Activated naive CD4-positive, alpha-beta T cell treated with anti-CD3 and anti-CD28 coated beads for 36 hours (primary cell): ENCODE measurements at places on chromosomes 2 and 18. TPM values are rescaled to one million over a fixed set of nuclear protein-coding genes. Genes with fewer than 3 reads are reported as not detected.

Gene PLEK
- 0.77 TPM for total RNA-seq

GRCh38 chr18:50099725-50100407 is 95.1 kb downstream of the MYO5B start:
- DNase-seq, result no peak
- peaks cover 31% of the 10 kb centered on the region for H3K27me3 ChIP-seq
- no peak overlapping the region for H3K4me3 ChIP-seq
- no peak overlapping the region for H3K27ac ChIP-seq
- no peaks in the 10 kb centered on the region for H3K4me1 ChIP-seq

DNA sequence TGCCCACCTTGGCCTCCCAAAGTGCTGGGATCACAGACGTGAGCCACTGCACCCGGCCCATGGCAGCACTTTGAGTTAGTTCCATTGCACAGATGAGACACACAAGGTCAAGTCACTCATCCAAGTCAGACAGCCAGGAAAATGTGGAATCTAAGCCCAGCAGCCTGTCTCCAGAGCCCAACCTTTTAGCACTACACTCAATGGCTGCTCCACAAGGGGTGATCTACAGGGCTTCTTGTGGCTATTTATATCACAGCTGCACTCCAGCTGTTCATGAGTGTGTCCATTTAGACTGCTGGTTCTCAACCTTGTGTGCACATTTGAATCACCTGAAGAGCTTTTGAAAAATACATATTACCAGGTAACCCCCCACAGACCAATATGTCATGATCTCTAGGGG is 72.9 kb upstream of the RPL31 start:
- no peaks in the 10 kb centered on the region for H3K27me3 ChIP-seq
- no peak overlapping the region for H3K4me3 ChIP-seq
- H3K27ac ChIP-seq, result no peak overlapping the region
- DNase-seq, result no peak

GRCh38 chr2:51535763-51536162 is 503.8 kb upstream of the NRXN1 start:
- no peaks in the 10 kb centered on the region for H3K27me3 ChIP-seq
- no peaks in the 10 kb centered on the region for H3K4me1 ChIP-seq
- H3K27ac ChIP-seq, result no peak overlapping the region

GRCh38 chr18:55743736-55744135 is 155.7 kb upstream of the TCF4 start:
- H3K4me1 ChIP-seq, result no peaks in the 10 kb centered on the region
- no peaks in the 10 kb centered on the region for H3K27me3 ChIP-seq
- no peak overlapping the region for H3K4me3 ChIP-seq
- DNase-seq, result no peak

Gene GREB1
- 0.42 TPM for total RNA-seq

GRCh38 chr2:136029149-136029548 is 43.7 kb upstream of the DARS1 start:
- no peak overlapping the region for H3K4me3 ChIP-seq
- no peaks in the 10 kb centered on the region for H3K27me3 ChIP-seq
- H3K36me3 ChIP-seq, result no peaks in the 10 kb centered on the region
- no peak overlapping the region for H3K27ac ChIP-seq

GRCh38 chr18:57243624-57244179 is 96.8 kb downstream of the BOD1L2 start:
- no peak overlapping the region for H3K27ac ChIP-seq
- peaks cover 3% of the 10 kb centered on the region for H3K27me3 ChIP-seq
- H3K4me3 ChIP-seq, result no peak overlapping the region
- no peaks in the 10 kb centered on the region for H3K36me3 ChIP-seq
- no peak for DNase-seq

Gene PPP4R1
- total RNA-seq, result 23.0 TPM

DNA sequence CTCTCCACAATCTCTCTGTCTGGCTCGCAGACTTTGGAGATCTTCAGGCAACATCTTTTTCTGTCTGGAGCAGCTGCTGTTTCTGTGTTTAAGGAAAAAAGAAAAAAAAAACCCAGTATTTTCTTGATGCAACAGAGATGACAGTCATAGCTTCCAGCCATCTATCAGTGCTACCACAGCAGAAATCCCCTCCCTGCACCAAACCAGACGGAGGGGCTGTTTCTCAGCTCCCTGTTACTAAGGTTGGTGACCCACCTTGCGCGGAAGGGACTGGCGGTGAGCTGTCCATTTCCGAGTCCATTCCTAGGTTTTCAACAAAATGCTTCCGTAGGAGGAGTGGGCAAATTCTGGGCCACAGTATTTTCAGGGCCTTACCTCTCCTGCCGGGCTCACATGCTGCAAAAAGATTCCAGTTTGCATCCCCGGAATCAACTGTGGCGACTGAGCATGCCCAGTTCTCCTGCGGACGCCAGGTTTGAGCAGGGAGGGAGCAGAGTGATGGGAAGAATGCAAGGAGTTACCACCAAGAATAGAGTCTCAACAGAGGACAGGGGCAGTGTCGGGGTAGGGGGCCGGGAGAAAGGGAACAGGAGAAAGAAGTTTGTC is 1.2 kb downstream of the SLC4A10 start:
- no peak overlapping the region for H3K27ac ChIP-seq
- peaks cover 18% of the 10 kb centered on the region for H3K4me1 ChIP-seq
- peak; percentile 14 for DNase-seq

GRCh38 chr18:79917169-79917852 is 34.1 kb downstream of the SLC66A2 start:
- peaks cover 20% of the 10 kb centered on the region for H3K4me1 ChIP-seq
- H3K36me3 ChIP-seq, result peaks cover 20% of the 10 kb centered on the region
- DNase-seq, result no peak
- H3K4me3 ChIP-seq, result no peak overlapping the region
- no peak overlapping the region for H3K27ac ChIP-seq
- no peaks in the 10 kb centered on the region for H3K27me3 ChIP-seq

GRCh38 chr18:27500531-27500930 is 315.4 kb upstream of the CHST9 start:
- H3K4me1 ChIP-seq, result no peaks in the 10 kb centered on the region
- DNase-seq, result no peak
- H3K27ac ChIP-seq, result no peak overlapping the region
- H3K4me3 ChIP-seq, result no peak overlapping the region

Gene ATP9B
- total RNA-seq, result 18.6 TPM

Gene ERFE
- 0.40 TPM for total RNA-seq

- H3K27ac ChIP-seq, result no peak overlapping the region
- H3K36me3 ChIP-seq, result no peaks in the 10 kb centered on the region
- no peaks in the 10 kb centered on the region for H3K27me3 ChIP-seq
- DNase-seq, result no peak
These were observed 71.0 kb downstream of the TMEM182 start for GRCh38 chr2:102832789-102833188.

Gene CCDC102B
- 1.3 TPM for total RNA-seq

- H3K4me1 ChIP-seq, result no peaks in the 10 kb centered on the region
- no peaks in the 10 kb centered on the region for H3K27me3 ChIP-seq
- DNase-seq, result no peak
These were observed 13.2 kb upstream of the DNAJC27 start for GRCh38 chr2:24984912-24985311.

DNA sequence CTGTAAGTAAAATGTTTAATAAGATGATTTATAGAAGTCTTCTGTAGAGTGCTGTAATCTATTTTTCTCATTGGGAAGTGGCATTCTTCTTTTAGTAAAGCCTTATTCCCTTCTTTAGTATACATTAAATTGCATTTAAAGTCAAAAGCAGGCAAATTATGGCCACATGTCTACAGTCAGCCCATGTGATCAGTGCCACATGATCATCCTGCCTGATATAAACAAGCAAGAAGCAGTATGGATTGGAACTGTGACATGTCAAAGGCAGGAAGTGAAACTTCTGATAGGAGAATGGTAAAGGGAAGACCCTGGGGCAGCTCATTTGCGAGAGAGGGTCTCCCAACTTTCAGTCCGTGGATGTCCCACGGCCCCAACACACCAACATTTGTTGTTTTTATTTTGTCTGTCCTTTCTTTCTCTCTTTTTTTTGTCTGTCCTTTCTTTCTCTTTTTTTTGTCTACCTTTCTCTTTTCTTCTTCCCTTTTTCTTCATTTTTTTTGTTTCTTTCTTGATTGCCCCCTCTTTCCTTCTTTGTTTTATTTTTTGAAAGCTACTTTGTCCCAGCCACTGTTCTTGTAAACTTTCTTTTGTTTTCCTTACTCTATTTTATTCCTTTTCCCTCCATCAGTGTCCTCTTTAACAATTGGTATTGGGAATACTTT is 154.9 kb downstream of the DTNA start:
- H3K36me3 ChIP-seq, result peaks cover 4% of the 10 kb centered on the region
- H3K27ac ChIP-seq, result peak overlapping the region; percentile 92
- DNase-seq, result peak; percentile 29
- peaks cover 60% of the 10 kb centered on the region for H3K4me1 ChIP-seq
- H3K27me3 ChIP-seq, result no peaks in the 10 kb centered on the region
- H3K4me3 ChIP-seq, result no peak overlapping the region

Gene IL36A
- not detected for total RNA-seq

GRCh38 chr2:106142683-106143082 is 51.4 kb downstream of the UXS1 start:
- H3K36me3 ChIP-seq, result peaks cover 33% of the 10 kb centered on the region
- DNase-seq, result peak; percentile 54
- no peaks in the 10 kb centered on the region for H3K27me3 ChIP-seq
- H3K27ac ChIP-seq, result peak overlapping the region; percentile 68
- H3K4me1 ChIP-seq, result peaks cover 81% of the 10 kb centered on the region

GRCh38 chr18:8706791-8707555 is 1.6 kb downstream of the MTCL1 start:
- H3K27ac ChIP-seq, result no peak overlapping the region
- H3K4me3 ChIP-seq, result peak overlapping the region; percentile 76
- peaks cover 12% of the 10 kb centered on the region for H3K4me1 ChIP-seq
- no peak for DNase-seq
- peaks cover 41% of the 10 kb centered on the region for H3K27me3 ChIP-seq
- H3K36me3 ChIP-seq, result no peaks in the 10 kb centered on the region

GRCh38 chr2:1713142-1713838 is 31.0 kb downstream of the PXDN start:
- no peaks in the 10 kb centered on the region for H3K36me3 ChIP-seq
- H3K27me3 ChIP-seq, result peaks cover 13% of the 10 kb centered on the region
- DNase-seq, result no peak
- H3K27ac ChIP-seq, result no peak overlapping the region

- peaks cover 14% of the 10 kb centered on the region for H3K4me1 ChIP-seq
- no peaks in the 10 kb centered on the region for H3K36me3 ChIP-seq
- no peak for DNase-seq
- H3K27me3 ChIP-seq, result peaks cover 3% of the 10 kb centered on the region
These were observed 6.2 kb downstream of the RAMP1 start for GRCh38 chr2:237865623-237866041.

GRCh38 chr2:16722677-16723076 is 57.0 kb upstream of the CYRIA start:
- H3K4me3 ChIP-seq, result no peak overlapping the region
- peaks cover 16% of the 10 kb centered on the region for H3K4me1 ChIP-seq
- H3K27me3 ChIP-seq, result peaks cover 17% of the 10 kb centered on the region
- no peak overlapping the region for H3K27ac ChIP-seq
- DNase-seq, result no peak

GRCh38 chr18:4581966-4582365 is 126.9 kb upstream of the DLGAP1 start:
- no peak overlapping the region for H3K27ac ChIP-seq
- no peaks in the 10 kb centered on the region for H3K36me3 ChIP-seq
- no peak overlapping the region for H3K4me3 ChIP-seq
- no peaks in the 10 kb centered on the region for H3K27me3 ChIP-seq

- H3K27me3 ChIP-seq, result peaks cover 4% of the 10 kb centered on the region
- H3K4me1 ChIP-seq, result no peaks in the 10 kb centered on the region
- H3K4me3 ChIP-seq, result no peak overlapping the region
- H3K36me3 ChIP-seq, result no peaks in the 10 kb centered on the region
- H3K27ac ChIP-seq, result no peak overlapping the region
- DNase-seq, result no peak
These were observed 24.9 kb downstream of the TWIST2 start for GRCh38 chr2:238872628-238873380.

DNA sequence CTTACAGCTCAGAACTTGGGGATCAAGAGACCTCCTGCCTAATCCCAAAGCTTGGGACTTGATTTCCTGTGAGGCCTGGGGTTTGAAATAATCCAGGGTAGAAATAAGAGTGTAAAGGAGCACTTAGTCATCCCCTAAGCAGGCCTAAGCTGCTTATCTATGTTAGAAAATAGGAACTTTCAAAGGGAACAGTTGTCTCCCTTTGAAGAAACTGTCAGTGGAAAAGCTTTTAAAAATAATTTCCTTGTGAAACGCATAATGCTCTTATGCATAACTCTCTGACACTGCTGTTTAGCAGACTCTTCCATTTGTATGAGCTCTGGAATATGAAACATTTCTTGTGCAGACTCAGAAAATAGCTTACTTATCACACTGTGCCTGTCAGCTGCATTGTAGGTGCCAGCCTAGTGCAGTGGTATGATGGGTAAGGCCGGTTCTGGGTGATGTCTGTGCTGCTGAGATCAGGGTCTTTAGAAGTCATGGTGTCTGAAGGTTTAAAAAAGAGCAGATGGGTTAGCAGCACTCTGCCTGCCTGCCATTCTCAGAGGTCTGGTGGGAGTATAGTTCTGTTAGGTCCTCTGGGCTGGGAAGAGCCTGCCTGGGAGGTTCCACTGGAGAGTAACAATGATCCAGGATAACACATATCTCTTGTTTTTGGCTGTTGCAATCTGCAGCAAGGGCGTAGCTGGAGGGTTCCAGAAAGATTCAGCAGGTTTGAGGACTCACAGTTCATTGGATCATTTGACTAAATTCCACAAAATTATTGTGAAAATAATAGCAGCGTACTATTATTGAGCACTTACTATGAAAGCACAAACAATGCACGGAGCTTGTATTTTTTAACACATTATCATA is 283.2 kb upstream of the MEX3C start:
- no peaks in the 10 kb centered on the region for H3K4me1 ChIP-seq
- DNase-seq, result no peak
